Activated naive CD8-positive, alpha-beta T cell treated with anti-CD3 and anti-CD28 coated beads for 36 hours (primary cell): ENCODE measurements at places on chromosomes 13 and 19.

- DNase-seq: no peak
These were observed 44.9 kb downstream of the ZNF823 start for GRCh38 chr19:11693505-11694499.

- no peak for DNase-seq
These were observed 3.8 kb upstream of the LILRA5 start for GRCh38 chr19:54316746-54317107.

DNA sequence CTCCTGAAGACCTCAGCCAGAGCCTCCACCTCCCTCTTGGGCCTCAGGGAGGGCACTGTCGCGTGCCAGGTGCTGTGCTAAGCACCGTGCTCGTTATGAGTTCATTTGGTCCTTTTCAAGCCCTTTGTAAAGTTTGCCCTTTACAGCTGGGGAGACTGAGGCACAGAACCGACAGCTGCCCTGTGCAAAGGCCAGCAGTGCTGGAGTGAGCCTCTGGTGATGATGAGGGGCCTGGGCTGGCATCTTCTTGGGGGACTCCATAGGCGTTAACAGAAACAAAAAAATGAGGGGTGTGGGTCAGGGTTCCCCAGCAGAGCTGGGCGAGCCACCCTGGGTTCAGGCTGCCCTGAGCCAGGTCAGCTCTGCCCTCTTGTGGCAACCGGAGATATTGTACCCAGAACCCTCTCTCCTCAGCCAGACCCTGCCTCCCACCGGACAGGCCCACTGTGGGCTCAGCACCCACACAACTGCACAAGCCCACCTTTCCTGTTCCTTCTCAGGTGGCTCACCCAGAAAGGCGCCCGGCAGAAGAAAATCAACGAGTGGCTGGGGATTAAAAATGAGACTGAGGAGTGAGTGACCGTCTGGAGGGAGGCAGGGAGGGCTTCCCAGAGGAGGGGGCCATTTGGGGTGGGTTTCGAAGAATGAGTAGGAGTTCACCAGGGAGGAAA, 5.5 kb upstream of the IFI30 start:
- DNase-seq: peak; percentile 71

DNA sequence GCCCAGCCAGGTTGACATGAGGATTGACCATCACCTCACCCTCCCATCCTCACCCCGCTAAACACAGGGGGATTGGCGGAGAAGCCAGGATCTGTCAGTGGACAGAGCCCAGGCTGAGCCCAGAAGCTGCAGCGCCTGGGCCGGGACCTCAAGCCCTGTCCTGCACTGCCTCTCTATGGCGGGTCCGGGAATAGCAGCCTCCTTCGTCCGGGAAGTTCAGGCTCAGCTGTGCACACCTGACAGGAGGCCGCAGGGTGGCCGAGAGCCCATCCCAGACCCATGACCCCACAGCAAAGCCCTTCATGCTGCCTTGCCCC, 67.8 kb downstream of the SPACA7 start:
- DNase-seq: peak; percentile 65

- no peak for DNase-seq
These were observed 35.4 kb downstream of the BRD4 start for GRCh38 chr19:15296841-15297415.

DNA sequence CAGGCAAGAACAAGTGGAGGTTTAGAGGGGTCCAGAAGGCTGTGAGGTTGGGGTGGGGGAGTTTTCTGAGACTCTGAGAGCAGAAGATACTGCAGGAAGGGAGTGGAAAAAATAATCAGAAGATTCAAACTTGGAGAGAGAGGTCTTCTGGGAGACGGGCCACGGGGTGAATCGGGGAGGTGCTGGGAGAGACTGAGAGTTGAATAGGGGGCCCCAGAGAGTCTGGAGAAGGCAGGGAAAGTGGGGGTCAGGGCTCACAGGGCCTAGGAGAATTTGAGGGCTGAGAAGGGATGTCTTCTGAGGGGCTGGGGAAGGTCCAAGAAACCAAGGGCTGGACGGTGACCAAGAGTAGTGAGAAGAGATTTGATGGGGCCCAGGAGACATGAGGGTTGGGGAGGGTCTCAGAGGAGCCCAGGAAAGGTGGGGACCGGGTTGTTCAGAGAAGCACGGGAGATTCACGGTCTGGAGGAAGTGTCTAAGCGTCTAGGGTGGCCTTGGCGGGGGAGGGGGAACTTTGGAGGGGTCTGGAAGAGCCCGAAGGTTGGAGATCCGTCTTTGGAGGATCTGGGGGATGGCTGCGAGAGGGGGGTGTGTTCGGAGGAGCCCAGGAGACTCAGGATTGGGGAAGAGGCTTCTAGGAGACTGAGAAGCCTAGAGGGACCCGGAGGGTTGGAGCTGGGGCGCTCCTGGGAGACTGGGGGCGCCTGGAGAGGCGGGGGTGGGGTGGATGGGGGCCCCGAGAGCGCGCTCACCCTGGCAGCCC, 1.5 kb downstream of the KCNC3 start:
- DNase-seq: no peak

GRCh38 chr13:23668562-23668961, 98.3 kb downstream of the TNFRSF19 start:
- DNase-seq: no peak

DNA sequence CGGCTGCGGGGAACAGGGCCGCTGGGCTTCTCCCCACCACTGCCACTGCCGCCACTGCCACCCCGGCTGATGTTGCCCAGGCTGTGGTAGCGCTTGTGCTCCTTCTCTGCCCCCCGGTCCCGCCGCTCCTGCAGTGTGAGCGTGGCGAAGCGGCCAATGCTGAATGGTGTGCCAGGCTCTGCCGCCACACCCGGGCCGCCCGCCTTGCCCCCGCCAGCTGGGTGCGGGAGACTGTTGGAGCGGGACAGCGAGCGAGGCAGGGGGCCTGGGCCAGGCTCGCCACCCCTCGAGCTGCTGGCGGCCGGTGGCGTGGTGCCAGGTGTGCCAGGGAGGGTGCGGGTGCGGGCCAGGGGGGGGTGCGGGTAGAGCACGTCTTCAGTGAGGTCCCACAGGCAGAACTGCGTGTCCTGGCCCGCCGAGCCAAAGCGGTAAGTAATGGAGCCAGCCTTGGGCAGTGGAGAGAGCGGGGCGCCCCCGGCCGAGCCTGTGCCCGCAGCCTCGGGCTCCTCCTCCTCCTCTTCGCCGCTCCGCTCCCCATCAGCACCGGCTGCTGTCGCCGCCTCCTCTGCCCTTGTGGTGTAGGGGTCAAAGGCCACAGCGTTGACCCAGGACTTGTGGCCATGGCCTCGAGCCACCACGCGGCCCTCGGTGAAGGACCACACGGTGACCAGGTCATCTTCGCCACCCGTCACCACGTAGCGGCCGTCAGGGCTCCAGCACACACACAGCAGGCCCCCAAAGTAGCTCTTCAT, 3.7 kb upstream of the DMPK start:
- DNase-seq: no peak

DNA sequence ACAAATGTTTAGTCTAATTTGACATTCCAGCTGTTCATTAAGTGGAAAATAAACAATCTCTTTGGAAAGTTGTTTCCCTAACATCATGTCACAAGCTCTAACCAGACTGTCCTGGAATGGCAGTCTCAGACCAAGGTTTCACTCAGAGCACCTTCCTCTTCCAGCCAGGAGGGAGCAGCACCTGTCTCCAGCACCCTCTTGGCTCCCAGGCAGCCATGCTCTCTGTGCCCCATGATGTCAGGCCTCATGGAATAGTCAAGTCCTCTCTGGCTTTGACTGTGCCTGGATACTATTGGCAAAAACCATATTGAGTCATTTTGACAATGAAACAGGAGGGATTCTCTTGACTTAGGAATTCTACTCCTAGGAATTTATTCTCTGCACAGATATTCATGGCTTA, 171.4 kb downstream of the OXGR1 start:
- no peak for DNase-seq

DNA sequence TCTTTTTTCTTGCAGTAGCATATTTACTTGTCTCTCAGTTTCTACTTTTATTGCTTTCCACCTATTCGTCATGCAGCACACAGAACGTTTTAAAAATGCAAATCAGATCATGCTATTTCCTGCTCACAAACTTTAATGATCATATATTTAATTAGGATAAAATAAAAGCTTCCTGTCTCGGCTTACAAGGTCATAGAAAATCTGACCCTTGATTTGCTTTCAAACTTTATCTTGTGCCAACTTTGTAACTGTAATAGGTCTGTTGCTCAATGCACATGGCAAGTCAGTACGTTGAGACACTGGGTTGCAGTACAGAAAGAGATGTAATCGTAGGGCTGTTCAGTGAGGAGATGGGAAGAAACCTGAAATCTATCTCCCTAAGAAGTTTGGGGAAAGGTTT, 95.6 kb upstream of the CSNK1A1L start:
- no peak for DNase-seq

- peak; percentile 60 for DNase-seq
These were observed 16.4 kb upstream of the CYP2B6 start for GRCh38 chr19:40974633-40975037.

GRCh38 chr13:71610876-71611275, 256.1 kb downstream of the DACH1 start:
- DNase-seq: no peak

- no peak for DNase-seq
These were observed 30.3 kb upstream of the CACTIN start for GRCh38 chr19:3656747-3657394.

- peak; percentile 94 for DNase-seq
These were observed at the start of gene MBD3 for GRCh38 chr19:1592755-1593500. MBD3 (minus strand) TSS chr19:1592865; CDS start chr19:1592631, 234 bp downstream.

DNA sequence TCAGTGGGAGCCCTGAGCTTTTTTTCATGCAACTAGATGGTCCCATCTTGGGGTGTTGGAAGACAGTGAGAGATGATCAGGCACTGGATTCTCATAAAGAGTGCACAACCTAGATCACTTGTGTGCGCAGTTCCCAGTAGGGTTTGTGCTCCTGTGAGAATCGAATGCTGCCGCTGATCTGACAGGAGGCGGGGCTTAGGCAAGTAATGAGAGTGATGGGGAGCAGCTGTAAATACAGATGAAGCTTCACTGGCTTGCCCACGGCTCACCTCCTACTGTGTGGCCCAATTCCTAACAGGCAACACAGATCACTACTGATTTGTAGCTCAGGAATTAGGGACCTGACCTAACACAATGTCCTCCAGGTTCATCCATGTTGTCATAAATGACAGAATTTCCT, 43.6 kb upstream of the UBAC2 start:
- no peak for DNase-seq

DNA sequence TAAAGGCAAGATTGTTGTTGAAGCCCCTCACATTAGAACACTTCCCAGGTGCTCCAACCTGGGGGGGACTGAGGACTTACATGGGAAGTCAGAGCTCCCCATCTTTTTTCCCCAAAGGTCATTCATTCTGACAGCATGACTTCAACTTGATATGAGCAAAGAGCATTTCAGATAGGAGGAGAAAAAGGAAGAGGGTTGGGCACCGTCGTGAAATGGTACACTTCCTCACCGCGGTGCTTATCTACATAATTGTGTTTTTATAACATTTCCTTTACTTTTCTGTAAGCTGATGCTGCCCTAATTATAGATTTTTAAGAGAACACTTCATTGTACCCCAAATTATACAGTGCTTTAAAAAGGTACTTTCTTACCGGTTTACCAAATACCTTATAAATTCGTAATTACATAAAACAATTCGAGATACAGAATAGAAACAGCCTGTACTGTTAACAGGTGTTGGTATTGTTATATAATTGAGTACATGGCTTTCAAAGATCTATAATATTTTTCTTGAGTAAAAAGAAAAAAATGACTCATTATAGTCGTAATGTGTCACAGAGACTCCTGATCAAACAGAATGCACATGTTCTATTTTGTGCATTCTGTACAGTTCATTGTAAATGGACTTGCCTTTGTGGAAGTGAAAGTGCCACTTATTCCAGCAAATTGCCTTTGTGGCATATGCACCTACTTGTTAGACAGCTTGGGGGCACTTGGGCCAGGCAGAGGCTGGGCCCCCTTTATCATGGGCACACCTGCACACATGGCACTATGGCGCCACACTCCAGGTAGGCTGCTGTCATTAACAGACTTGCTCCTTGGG, 81.8 kb downstream of the GGACT start:
- DNase-seq: no peak

- no peak for DNase-seq
These were observed 77.8 kb upstream of the RFC3 start for GRCh38 chr13:33740134-33740538.

- no peak for DNase-seq
These were observed 1171.8 kb downstream of the DIAPH3 start for GRCh38 chr13:58991826-58992477.

DNA sequence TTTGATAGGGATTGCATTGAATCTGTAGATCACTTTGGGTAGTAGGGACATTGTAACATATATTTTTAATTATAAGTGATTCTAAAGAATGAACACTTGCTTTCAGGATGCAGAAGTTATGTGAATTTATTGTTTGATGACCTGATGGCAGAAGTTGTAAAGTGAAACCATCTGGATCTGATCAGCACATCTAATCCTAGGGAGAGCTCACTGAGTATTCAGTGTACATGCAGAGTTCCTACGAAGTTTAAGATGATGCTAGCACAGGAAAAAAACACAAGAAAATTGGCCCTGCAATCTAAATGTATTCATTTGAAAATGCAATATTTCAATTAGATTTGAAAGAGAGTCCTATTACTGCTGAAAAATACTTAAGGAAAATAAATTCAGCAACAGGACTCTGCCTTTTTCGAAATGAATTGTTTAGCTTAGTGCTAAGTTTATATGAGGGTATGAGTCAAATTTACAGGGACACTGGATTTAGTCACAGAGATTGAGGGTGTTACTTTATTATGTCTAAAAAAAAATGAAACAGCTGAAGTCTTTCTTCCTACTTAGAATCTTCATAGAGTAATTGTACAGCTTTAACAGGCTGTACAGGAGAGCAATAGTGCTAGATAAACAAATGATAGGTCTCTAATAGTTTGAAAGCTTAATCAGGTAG, 385.7 kb downstream of the DCT start:
- no peak for DNase-seq

- DNase-seq: no peak
These were observed 5.1 kb downstream of the TMEM86B start for GRCh38 chr19:55223291-55224037.

- DNase-seq: no peak
These were observed 9.2 kb upstream of the ZNF627 start for GRCh38 chr19:11587975-11588631.

DNA sequence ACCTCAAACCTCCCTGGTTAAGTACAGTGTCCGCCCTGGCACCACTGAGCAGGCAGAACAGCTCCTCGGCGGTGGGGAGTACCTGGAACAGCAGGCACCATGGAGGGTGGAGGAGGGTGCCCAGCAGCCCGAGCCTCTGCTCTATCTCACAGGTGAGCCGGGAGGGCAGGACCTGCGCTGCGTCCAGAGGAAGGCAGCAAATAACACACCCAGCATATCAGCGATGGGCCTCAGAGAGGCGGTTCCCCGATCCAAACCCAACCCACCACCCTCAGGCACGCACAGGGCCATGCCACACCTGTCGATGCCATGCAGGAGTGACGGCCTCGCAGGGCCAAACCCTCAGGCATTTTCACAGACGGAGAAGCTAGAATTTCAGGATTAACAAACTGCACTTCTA, 11.8 kb downstream of the PEPD start:
- DNase-seq: no peak

- no peak for DNase-seq
These were observed 545.5 kb upstream of the ARGLU1 start for GRCh38 chr13:107113387-107113786.

- DNase-seq: no peak
These were observed at the start of gene SIGLEC6 for GRCh38 chr19:51531349-51532315. SIGLEC6 (minus strand) TSS chr19:51531670; CDS start chr19:51531648, 22 bp downstream.
